ENCODE measurements at places on chromosomes 3 and 15.

DNA sequence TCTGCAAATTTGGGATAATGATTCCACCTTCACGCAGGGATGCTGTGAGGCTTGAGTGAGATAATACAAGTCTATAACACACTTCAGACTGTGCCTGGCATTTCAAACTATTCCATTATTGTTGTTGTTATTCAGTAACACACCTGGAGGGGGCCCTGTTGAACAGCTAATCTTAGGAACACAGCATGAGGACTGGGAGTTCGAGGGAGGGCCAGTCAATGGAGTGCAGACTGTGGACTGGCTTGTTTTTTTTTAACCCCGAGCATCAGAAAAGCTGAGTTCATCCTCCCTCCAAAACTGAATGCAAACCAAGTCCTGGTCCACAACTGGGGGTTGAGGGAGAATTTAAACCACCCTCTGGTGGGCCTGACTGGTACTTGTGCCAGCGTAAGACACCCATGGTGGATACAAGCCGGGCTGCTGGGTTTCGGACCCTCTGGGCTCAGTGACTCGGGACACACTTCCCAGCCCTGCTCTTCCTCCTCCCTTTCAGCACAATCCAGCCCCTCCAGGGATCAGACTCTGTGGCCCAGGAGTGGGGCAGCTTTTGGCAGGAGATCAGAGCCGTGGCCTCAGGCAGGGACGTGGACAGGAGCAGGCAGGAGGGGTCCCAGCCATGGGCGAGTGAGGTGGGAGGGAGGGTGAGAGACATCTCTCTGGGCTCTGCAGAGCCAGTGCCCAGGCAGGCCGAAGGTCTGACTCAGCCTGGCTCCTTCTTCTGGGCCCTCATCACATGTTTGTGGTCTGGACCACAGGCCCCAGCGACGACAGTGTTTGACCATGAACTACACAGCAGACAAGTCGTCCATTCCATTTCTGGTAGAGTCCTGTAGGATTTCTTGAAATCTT, 36.3 kb upstream of the MEX3B start:
- peak; percentile 97 for DNase-seq

DNA sequence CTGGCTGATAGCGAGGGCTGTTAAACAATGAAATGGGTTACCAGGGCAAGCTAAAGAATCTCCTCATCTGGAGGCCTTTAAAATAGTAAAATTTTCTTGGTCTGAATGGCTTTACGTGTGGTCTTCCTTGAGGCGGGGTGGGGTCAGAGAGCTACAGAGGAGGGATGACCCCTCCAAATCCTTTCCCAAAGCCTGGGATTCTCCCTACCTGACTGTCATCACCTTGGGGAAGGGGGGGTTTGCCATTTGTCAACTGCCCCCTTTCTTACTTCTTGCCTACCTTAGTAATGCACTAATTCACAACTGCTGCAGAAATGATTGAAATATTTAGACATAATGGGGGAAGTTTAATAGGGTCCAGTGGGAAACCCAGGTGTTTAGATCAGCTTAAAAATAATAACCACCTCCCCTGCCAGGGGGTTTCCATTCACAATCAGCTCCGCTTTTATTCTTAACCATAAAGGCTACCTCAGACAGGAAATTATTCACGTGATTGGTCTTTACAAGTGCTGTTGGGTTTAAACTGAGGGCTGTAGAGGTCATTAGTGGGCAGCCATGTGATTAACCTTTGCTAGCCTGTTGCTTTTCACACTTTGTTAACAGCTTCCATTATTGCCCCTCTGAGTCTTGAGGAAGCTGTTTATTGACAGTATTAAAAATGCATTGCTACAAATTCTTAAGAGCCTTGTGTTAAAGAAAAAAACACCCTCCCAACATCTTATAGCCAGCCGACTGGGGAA, 276.5 kb upstream of the ATP11B start:
- DNase-seq = no peak

GRCh38 chr3:62527474-62527873, 154.1 kb upstream of the FEZF2 start:
- no peak for DNase-seq

DNA sequence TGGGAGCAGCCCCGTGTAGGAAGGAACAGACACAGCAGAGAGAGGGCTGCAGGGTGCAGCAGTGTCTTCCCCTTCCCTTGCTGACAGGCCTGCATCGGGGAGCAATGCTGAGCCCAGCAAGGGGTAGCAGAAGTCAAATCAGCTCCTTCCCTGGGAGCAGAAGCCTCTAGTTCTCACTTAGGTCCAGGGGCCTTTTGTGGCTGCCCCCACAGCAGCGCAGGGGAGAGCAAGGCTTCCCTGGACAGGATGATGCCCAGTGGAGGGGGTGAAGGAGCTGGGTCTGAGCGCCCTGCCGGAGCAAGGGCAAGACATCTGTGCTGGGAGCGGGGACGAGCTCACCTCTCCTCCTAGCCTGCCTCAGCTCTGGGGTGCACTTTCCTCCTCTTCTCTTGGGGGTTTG, 827 bp downstream of the PLCB2 start:
- no peak for DNase-seq

DNA sequence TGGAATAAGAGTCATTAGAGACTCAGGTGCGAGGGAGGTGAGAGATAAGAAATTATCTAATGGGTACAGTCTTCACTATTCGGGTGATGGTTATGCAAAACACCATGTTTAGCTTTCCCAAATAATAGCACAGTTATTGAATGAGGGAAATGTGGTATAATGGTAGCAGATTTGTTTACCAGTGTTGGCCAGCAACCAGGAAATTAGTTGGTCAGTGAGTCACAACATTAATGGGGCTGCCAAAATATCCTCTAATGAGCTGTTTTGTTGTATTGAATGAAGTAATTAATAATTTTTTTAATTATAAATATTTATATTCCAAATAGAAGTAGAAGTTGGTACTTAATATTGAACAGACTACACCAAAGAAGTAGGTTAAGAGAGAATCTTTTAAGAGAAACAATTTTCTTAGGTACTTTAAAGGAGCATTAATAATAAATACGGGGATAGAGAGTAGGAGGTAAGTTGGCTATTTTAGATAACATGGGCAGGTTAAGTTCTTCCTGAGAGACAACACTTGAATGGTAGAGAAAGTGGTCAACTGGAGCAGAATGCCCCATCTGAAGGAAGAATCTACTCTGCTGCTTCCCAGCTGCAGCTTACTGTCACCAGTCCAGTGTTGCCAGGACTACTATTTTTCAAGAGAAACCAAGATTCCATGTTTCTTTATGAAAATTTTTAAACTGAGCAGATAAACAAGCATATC, 218.8 kb downstream of the UBE2E2 start:
- no peak for DNase-seq

- DNase-seq = peak; percentile 2
Measured at GRCh38 chr3:178823591-178824246, 247.9 kb downstream of the ZMAT3 start.

DNA sequence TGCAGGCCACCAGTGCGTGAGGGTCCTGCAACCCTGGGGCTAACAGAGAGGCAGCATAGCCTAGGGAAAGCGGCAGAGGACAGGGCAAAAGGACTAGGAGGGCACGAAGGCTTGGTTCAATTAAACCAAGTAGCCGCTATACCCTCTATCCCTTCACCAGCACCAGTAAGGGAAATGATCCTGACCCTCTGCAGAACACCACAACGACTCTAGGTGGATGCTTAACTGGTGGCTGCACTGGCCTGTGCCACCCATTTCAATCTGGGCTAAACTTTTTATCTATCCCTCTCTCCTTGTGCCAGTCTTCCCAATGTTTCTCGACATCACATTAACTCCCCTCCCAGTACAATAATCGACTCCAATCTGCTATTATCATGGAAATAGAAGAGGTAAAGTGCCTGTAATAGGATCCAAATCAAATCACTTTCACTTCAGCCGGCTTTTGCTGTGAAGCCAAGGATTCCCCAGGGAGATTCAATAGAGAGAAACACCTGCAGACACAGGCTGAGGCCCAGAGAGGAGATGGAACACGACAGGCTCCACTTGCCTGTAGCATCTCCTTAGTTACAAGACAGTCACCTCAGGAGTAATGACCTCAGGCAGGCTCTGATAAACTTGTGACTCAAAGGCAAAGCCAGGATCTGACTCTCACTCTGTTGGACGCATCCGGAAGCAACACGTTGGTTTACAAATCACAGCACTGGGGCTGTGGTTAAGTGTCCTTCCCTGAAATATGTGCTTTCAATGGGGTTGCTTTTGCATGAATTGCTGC, 791.6 kb upstream of the ARRDC4 start:
- no peak for DNase-seq

DNA sequence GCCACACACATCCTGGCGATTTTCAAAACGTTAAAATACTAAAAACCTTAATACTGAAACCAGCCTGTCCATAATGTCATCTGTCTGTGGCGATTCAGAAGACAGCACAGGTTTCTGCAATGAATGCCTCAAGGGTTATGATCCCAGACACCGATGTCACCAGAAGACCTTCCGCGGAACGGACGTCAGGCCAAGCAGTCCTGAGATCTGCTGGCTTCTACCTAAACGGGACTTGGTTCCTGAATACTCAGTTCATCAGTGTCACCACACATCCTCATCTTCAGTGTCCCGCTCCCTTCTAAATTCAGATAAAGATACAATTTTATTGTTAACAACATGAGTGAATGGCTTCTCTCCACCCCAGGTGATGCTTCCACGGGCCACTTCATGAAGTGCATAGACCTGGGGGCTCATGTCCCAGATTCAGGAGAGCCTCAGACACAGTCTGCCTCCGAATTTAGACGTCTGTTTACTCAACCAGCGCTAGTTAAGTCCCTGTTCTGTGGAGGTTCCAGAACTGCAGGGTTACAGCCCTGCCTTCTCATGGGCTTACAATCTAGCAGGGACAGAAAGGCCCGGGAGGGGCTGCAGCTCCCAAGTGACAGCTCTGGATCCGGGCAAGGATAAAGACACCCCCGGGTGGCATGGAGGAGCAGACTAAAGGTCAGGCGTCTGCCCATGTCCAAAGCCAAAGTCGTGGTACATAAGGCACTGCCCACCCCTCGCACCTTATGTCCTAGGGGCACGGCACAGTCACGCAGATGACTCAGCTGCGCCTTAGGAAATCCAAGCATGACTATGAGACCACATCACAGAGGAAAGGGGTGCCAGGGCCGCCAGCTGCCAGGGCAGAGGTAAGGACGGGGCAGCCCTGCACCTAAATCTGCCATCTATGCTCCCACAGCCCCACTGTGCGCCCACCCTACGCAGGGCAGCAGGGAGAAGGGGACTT, 75.9 kb downstream of the VGLL4 start:
- peak; percentile 81 for DNase-seq

DNA sequence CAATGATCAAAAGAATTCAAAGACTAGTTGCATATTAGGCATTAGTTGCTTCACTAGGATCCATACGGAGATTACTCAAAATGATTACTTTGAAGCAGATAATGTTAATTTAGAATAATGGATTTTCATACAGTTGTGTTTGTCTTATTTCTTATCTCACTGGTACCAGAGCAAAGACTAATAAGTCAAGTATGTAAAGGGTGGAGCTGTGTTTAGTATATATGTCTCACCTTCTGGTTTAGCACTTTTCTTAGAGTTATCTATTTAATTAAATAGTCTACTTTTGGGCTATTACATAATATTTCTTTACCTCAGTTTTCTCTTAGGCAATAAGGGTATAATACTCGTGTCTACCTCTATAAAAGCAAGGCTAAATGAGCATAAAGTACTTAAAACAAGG, 18.8 kb downstream of the TMEM207 start:
- DNase-seq = no peak

Data from fibroblast of skin of back (primary cell).